ENCODE measurements at places on chromosomes 2 and 18.

DNA sequence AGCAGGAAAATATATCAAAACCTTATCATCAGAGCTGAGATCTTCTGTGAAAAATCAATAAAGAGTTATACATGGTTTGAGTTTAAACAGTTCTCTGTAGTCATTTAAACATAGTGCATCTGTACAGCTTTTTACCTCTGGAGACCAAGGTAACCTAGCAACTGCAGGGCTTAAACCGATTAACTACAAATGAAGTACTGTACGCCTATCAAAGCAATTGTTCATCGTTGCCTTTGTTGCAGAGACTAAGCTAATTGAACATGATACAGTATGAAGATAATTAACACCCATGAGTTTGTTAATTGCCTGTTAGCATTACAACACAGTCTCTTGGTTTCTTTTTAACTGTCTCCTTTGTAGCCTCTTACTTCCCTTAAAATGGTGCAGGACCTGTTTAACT lies 147.9 kb downstream of the LNPK start:
- DNase-seq = no peak

GRCh38 chr2:6639929-6640620 lies 225.6 kb downstream of the CMPK2 start:
- no peak for DNase-seq

GRCh38 chr2:208872591-208872990 lies 466.0 kb downstream of the PTH2R start:
- no peak for DNase-seq

DNA sequence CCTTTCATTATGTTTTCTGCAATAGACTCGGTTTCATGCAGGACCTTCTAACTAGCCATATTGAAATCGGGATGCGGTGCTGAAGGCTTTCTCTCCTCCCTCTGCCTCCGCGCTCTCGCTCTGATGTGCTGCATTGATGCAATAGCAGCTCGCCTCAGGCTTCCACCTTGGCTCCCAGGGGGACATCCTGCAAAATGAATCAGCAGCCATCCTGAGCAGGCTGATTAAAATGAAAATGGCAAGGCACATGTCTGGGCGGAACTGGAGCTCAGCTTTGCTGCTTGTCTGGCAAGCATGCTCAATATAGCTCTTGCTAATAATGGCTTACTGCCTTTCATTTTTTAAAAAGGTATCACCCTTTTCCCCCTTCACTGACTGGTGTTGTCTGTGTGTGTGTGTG lies 806 bp upstream of the MYT1L start:
- DNase-seq = no peak

GRCh38 chr2:177038787-177039484 lies 173.7 kb upstream of the HNRNPA3 start:
- DNase-seq = no peak

GRCh38 chr2:239222312-239222660 lies 178.5 kb downstream of the HDAC4 start:
- DNase-seq = no peak

DNA sequence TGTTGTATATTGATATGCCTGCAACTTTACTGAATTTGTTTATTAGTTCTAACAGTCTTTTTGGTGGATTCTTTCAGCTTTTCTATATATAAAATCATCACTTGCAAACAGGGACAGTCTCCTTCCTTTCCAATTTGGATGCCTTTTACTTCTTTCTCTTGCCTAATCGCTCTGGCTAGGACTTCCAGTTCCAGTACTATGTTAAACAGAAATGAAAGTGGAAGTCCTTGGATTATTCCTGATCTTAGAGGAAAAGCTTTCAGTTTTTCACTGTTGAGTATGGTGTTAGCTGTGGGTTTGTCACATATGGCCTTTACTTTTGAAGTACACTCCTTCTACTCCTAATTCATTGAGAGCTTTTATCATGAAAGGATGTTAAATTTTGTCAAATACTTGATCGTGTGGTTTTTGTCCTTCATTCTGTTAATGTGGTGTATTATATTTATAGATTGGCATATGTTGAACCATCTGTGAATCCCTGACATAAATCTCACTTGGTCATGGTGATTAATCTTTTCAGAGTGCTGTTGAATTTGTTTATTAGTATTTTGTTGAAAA lies 52.9 kb downstream of the REL start:
- DNase-seq = no peak

DNA sequence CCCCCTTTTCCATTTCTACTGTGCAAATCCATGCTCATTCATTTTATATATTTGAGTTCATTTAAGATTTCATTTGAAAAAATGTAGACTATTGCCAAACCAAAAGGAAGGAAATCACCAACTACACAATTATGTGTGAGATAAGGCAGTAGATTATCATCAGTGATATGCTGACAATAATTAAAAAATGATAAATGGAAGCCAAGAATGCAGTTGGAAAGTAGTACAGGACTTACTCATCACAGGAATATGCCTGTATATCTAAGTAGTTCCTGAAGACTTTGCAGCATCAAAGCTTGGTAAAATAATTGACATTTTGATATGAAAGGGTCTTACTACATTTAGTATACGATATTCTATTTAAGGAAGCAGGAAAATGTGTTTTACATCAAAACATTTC lies 166.1 kb upstream of the OTX1 start:
- no peak for DNase-seq

DNA sequence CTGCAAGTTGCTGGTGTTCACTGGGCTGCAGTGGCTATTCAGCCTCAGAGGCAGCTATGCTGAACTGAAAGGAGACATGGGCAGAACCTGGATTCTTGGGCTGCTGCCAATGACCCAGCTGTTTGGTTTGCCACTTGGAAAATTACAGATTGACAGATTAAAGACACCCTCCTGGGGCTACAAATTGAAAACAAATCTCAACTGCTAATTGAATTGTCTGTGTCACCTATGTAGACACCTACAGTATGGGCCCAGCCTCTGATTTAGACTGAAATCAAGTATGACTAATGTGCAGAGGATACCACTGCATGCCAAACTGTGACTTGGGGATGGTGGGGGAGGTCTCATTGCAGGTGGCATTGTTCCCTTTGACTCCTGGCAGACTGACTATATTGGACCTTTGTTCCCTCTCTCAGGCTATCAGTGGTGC lies 42.8 kb downstream of the ITSN2 start:
- DNase-seq = no peak

GRCh38 chr2:121362774-121363173 lies 77.8 kb upstream of the TFCP2L1 start:
- no peak for DNase-seq

- no peak for DNase-seq
These were observed 55.7 kb upstream of the RASGRP3 start for GRCh38 chr2:33420726-33421125.

- no peak for DNase-seq
These were observed 215.5 kb downstream of the CYP26B1 start for GRCh38 chr2:71932037-71932779.
